Hypothalamus (tissue), 51 donors: ENCODE measurements at places on chromosomes 7 and 10.

DNA sequence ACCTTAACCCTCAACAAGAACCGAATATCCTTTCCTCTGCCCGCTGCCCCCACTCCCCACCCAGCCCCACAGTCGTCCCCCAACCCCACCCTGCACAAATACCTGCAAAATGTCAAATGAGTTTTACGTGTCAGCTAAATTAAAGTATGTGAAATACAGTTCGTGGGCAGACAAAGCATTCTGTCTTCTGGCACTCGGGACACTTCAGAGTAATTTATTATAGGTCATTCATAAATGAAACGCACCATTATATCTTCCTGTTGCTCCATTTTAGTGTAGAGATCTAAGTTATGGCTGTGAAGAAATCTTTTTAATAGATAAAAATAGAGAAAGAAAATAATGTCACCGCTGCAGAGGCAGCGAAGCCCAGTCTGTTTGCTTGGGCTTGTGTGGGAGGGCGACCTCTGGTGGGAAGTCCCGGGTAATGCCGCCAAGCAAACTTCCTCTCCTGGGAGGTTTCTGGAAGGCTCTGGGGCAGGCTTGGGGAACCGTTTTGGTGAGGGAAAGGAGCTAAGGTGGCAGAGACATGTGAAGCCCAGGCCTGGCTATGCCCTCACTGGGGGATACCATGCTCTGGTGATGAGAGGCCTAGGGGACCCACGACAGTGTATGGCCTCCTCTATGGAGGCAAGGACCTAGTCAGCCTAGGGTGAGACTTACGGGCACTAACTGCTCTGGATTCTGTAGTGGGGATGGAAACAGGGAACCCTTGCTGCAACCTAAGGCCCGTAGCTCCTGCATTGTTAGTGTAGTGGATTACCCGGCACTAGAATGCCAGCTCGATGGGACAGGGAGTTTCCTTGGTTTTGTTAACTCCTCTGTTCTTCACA lies 604.9 kb downstream of the LRMDA start:
- peak; percentile 15 for DNase-seq

- DNase-seq: no peak
These were observed 74.2 kb downstream of the MALSU1 start for GRCh38 chr7:23373151-23374004.

- no peak for DNase-seq
These were observed 63.2 kb downstream of the WNT2 start for GRCh38 chr7:117259615-117260014.

GRCh38 chr7:99340659-99341058 lies 15.0 kb downstream of the ARPC1A start:
- DNase-seq: no peak

DNA sequence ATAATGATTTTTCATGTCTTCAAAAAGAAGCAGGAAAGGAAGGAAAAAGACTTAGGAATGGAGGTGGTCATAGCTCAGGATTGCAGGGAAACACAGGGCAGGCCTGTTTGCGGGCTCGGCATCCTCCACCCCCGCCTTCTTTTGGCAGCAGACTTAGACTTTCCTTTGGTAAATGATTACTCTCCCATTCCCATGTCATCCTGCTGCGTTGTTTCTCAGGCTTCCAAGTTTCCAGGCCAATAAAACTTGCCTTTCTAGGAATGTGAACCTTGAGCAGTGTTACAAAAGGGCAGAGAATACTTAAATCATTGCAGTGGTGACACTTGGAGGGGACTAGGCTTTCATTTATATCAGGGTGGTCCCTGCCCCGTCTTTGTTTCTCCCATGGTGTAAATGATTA lies 34.0 kb upstream of the DGKB start:
- no peak for DNase-seq

DNA sequence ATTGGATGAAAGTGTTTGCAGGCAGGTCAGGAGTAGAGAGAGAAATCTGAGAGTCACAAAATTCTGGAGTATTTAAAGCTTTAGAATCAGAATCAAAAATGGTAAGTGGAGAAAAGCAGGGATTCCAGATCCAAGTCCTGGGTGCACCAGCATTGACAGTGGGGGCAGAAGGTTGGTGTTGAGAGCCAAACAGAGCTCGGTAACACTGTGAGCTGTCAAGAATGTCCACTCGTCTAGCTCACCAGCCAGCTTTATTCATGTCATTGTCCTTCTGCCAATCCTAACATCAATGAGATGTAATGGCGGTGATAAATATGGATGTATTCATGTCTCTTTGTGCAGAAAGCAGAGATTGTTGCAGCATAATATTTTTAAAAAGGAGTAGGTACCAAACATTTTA lies 128.8 kb downstream of the KLF6 start:
- no peak for DNase-seq

DNA sequence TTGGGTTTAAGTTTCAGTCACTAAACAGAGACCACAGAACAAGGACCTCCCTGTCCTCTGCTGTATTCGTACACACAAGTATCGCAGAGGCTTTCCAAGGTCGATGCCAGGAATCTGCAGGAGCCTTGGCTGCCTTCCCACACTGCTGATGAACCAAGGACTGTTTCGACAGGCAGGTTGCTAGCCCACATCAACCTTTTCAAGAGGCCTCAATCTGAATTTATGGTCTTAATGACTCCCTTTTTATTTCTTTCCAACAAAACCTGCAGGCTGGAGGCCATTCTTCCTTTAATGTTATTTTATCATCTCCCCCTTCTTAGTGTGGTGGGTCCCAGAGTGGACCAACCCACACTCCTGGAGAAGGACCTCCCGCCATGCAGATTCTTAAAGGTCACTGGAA lies 45.6 kb downstream of the JCAD start:
- DNase-seq: no peak

- DNase-seq: no peak
These were observed 23.4 kb downstream of the SLC26A3 start for GRCh38 chr7:107779647-107780099.

DNA sequence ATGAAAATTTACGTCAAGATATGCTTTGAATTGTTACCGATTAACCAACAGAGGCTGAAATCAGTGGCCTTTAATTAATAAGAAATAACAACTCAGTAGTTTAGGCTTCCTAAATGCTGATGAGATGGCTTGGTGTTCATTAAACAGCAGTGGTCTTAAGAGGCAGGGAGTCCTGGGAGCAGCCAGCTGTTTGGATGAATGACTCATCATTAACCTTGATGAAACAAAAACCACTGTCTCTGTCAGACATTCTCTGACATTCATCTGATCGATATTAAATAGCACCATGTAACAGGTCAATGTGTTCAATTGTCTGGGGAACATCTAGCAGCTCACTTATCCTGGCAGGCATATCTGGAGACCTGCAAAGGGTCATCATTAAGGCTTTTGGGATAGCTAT lies 234.2 kb upstream of the LRRN3 start:
- DNase-seq: no peak

GRCh38 chr10:118511711-118512110 lies 83.7 kb downstream of the PRLHR start:
- DNase-seq: no peak

DNA sequence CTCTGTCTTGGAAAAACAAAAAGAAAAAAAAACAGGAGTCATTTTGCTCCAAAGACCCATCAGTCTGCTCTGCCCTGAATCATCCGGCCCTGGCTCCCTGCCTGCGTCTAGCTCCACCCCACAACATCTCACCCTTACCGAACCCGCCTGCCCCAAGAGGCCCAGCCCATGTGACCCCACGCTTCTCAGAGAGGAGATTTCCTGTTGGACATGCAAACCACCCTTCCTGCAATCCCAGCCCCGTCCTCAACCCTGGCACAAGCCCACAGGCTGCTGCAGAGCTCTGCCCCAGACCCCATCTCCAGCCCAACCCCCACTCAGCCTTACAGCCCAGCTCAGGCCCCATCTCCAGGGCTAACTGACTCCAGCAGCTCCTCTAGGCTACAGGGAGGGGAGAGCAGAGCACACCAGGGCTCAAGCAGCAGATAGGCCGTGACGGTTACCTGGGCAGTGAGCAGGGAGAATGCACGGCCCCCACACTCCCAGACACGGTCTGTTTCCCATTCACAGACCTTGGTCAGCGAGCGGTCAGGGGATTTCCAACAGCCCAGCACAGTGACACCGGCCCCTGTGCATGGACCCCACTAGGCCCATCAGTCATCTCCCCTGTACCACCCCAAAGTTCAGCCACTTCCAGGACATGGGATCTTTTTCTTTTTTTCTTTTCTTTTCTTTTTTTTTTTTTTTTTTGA lies 69.9 kb upstream of the GTF2I start:
- DNase-seq: peak; percentile 48

- DNase-seq: no peak
These were observed 14.3 kb downstream of the HKDC1 start for GRCh38 chr10:69234447-69234846.

DNA sequence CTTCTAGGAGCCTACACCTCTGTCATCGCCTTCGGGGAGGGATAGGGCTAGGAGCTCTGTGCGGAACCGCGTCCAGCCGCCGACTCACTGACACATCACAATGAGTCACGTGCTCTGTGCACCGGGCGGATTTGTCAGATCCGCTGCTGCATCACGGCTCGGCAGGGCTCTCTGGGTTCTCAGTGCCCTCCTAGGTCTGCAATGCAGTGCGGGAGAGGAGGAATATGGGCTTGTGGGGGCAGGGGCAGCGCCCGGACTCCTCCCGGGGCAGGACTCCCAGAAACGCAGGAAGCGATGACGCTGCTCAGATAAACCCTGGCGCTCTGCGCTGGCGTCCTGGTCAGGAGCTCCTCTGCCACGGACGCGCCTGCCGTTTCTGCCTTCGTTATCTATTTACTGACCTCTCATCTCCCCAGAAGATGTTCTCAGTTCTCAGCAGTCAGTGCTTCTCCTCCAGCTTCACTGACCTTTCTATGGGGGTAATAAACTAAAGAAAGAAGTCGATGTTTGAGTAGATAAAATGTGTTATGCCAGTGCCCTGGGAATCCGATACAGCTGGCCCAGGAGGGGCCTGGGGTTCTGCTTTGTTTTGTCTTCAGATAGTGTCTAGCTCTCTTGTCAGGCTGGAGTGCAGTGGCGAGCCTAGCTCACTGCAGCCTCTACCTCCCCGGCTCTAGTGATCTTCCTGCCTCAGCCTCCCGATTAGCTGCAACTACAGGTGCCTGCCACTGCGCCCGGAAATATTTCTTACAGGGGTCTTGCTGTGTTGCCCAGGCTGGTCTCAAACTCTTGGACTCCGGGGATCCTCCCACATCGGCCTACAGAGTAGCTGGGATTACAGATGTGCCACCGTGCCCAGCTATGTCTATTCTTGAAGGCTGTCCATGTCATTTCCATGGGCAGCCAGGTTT lies 22.8 kb upstream of the ITGB1 start:
- peak; percentile 60 for DNase-seq

GRCh38 chr7:132771301-132771730 lies 195.0 kb upstream of the PLXNA4 start:
- no peak for DNase-seq
